ENCODE measurements at places on chromosomes 5 and 9.

GRCh38 chr5:106185661-106186081 lies 1485.1 kb downstream of the EFNA5 start:
- DNase-seq, result no peak

- DNase-seq, result no peak
Observed at GRCh38 chr9:89046832-89047231, 55.6 kb downstream of the S1PR3 start.

DNA sequence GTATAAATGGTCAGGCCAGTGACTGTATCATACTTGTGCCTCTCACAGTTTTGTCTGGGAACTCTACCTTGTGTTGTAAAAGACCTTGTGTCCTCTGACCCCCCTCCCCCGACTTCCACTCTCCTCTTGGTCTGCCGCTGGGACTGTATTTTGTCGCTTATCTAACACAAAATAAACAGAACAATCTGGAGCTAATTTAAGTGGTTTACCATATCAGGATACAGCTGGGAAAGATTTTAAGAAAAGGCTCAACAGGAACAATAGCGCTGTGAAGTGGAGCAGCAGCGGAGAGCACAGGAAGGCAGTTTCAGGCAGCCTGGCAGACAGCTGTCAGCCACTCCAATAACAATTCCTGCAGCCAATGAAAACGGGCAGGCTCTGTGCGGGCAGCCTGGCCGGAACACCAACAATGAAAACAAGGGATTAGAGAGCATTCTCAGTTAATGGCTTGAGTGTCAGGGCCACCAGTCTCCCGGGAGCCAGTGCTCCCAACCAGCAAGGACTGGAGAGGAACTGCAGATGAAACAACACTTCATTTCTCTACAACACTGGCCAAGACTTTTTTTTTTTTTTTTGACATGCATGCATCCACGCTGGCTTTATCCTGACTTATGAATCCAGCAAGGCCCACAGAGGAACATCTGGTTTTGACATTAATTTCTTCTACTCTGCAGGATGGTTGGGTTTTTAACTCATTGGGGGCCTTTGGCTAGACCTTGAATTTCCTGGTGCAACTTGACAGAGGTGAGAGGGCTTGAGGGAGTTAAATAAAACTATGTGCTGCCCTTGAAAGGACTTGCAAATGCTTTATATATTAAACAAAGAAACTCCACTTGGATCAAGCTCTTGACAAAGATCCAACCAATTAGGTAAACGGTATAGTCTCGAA lies 76.7 kb downstream of the ARSB start:
- no peak for DNase-seq

- DNase-seq, result no peak
Observed at GRCh38 chr5:83564069-83564749, 92.7 kb downstream of the VCAN start.
